Activated gamma-delta T cell treated with Interleukin-2 at 50 U/mL for 16 hours (primary cell): ENCODE measurements at places on chromosomes 1 and 21.
A peak's percentile ranks its signal among the peaks of the same experiment; 100 is the strongest.

- no peak for DNase-seq
These were observed 213.9 kb downstream of the DSCAM start for GRCh38 chr21:40633048-40633447.

GRCh38 chr1:100428160-100428559, 75.9 kb downstream of the CDC14A start:
- DNase-seq: no peak

DNA sequence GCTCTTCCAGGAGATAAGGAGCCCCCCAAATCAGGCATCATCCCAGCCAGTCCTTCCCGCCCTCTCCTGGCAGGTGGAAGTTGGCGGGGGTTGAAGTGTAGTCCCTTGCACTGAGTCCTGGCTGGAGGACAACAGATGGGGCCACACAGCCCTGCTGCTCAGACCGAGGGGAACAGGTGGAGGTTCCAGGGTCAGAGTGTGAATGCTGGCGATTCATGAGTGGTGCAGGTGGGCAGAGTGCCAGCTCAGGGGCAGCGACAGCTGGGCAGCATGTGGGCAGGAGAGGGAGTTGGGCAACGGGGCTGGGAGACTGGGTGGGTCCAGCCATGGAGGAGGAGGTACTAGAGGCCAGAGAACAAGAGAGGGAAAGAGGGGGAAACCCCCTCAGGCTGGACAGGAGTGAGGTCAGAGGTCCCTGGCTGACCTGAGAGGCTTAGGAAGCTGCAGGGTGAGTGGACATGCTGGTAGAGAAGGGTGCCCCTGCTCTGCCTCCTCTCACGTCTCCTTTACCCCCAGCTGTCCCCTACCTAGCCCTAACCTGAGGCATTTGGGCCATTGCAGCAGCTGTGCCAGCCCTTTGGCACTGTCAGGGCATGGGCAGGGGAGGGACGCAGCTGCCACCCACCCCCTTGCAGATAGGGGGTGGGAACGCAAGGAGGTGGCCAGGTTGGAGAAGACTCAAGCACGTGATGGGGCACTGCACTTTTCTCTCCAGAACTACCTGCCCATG, 11.3 kb upstream of the ADORA1 start:
- DNase-seq: no peak

DNA sequence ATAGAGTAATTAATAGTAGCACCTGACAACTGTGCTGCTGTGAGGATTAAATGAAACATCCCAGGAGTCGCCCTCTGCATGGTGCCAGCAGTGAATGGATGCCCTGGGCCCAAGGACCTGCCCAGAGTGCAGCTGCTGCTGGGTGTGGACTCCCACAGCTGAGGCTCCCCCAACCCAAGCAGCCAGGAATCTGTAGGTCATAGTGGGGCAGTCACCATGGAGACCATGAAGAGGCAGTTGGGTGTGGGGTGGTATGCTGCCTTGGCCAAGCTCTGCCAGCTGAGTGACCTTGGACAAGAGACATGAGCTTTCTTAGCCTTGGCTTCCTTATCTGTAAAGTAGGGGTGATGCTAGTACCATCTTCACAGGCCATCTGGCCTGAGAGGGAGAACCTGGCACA, 9.4 kb downstream of the OLIG2 start:
- DNase-seq: no peak

- no peak for DNase-seq
These were observed 69.2 kb downstream of the SH3GLB1 start for GRCh38 chr1:86773341-86774288.

GRCh38 chr21:31088474-31088751, 50.1 kb upstream of the KRTAP19-8 start:
- no peak for DNase-seq

GRCh38 chr1:227273557-227273956, 44.7 kb downstream of the CDC42BPA start:
- no peak for DNase-seq

DNA sequence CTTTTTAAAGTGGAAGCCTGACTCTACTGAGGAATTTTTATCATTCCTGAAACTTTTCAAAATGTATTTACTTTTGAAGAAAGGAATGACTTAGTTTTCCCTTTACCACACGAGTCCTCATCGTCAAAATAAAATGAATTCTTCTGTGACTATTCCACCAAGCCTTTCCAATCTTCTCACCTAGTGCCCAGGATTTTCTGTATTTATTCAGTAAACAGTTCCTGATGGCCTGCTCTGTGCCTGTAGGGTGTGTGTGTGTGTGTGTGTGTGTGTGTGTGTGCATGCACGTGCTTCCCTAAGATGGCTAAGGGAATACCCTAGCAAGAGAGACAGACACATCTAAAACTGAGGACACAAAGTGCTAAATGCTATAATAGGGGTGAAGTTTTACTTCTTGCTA, 395.0 kb upstream of the USP24 start:
- DNase-seq: no peak

GRCh38 chr1:55140546-55140983, 74.6 kb downstream of the USP24 start:
- peak; percentile 69 for DNase-seq

GRCh38 chr1:239443361-239443760, 57.0 kb downstream of the CHRM3 start:
- DNase-seq: no peak

DNA sequence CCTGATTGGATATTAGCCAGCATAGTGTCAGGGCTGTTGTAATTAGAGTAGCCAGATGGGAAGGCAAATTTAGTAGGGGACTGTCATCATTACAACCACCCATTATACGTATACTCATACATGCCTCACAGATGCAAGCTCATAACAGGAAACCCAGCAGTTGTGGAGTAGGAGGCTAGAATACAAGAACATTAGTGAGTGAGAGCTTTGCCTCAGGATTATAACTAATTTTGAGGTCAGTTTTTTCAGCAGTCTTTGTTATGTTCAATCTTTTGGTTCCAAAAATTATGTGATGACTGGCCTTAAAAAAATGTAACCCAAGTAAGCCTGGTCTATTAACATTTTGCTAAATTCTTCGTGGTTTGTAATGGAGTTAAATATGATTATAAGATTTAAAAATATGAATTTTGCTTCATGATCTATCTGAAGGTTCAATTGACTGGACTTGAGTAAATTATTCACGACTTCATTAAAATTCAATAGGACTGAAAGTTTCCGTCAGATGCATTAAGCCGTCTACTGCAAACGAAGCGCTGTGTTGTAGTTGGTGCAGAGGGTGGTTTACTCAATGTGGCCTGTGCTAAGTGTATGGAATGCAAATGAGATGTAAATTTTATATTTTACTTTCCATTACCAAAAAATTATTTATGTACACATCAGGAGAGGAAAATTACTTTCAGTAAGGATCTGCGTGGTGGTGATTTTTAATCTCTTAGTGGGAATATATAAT, 48.8 kb downstream of the KCNK1 start:
- no peak for DNase-seq

GRCh38 chr1:240092301-240093119, 827 bp downstream of the FMN2 start:
- DNase-seq: no peak

GRCh38 chr1:234125283-234125682, 220.8 kb downstream of the SLC35F3 start:
- no peak for DNase-seq

DNA sequence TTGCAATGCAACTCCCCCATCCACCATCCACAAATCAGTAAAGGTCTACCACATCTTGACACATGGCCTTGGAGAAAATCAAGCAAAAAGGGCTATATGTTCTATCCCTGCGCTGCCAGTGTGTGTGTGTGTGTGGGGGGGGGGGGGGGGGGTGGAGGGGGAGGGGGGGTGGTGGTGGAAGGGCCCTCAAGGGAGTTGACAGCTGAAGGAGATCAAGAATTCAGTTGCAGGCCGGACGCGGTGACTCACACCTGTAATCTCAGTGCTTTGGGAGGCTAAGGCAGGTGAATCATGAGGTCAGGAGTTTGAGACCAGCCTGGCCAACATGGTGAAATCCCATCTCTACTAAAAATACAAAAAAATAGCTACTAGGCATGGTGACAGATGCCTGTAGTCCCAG, 37.6 kb upstream of the CLIC4 start:
- DNase-seq: no peak

DNA sequence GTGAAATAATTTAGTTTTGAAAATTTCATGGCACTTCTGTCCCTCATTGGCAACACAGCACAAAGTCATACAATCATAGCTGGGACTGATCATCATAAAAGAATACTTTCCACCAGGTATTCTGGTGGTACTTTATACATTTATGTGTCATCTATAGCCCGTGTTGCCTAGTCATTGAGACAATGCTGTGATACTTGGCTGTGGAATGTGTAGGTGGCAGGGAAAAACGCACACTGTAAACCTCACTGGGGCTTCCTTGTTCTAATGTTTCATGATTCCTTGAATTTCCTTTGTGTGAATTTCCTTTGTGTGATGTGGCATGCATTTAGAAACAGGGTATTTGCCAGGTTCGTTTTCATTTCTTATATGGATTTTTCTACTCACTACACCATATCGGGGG, 118.3 kb downstream of the FMN2 start:
- DNase-seq: no peak

- no peak for DNase-seq
These were observed 17.1 kb upstream of the UBE2U start for GRCh38 chr1:64186138-64186897.

- DNase-seq: no peak
These were observed 350.8 kb upstream of the PTBP2 start for GRCh38 chr1:96370757-96371156.

- no peak for DNase-seq
These were observed 25.5 kb downstream of the MT1HL1 start for GRCh38 chr1:236978740-236979139.

DNA sequence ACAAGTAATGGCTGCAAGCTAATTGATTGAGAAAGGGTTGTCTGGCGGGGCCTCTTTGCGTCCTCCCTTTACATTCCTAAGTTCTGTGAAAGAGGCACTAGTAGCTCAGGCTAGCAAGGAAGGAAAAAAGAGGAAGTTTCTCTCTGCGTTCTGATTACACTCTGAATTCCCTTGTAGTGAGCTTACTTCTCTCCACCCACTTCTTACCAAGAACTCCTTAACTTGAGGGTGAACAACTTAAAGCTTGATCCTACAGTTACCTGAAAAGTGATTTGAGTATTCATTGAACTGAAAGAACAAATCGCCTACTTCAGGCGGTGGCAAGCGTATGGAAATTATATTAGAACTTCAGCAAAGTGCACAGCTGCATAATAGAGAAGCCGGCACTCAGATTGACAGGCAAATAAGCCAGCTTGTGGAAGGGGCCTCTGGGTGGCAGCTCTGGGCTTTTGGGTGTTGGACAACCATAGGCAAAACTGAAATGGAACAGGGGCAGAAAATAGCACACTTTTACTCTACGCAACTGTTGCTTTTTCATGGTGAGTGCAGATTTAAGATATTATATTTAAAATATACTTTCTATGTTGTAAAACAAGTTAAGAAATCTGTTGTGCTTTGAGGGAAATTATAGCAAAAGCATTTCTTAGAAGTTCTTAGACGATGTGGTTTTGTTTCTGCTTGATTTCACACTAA, 464.5 kb downstream of the USP25 start:
- DNase-seq: no peak

DNA sequence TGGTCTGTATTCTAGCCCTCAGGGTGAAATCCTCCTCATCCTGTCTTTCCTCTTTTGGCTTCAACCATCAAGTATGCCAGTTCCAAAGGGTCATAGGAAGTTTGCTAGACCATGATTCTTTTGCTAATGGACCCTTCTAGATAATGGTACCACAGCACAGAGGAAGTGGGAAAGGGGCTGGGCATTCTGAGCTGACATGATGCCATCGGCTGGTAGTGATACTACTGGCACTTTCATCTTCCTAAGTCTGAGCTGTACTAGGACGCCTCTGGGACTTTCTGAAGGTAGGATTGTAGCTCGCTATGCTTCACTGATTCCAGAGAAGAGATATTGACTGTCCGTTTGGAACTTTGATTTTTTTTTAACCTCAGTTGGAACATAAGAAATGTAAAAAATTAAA, 11.4 kb downstream of the FASLG start:
- DNase-seq: no peak

DNA sequence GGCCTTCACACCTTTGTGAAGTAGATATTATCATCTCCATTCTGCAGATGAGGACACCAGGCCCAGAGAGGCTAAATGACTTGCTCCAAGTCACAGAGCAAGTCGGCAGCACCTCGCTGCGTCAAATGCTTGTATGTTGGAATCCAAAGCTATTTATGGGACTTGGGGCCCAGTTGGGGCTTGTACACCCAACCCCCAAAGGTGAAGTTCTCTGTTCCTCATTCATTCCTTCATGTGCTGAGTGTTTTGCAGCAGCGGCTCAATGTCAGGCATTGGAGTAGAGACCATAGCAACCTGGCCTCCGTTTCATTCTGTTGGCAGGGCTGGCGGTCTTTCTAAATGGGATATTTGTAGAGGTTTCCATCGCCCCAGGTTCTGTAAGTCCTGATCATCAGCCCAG, 113.4 kb upstream of the SLC25A33 start:
- DNase-seq: no peak

DNA sequence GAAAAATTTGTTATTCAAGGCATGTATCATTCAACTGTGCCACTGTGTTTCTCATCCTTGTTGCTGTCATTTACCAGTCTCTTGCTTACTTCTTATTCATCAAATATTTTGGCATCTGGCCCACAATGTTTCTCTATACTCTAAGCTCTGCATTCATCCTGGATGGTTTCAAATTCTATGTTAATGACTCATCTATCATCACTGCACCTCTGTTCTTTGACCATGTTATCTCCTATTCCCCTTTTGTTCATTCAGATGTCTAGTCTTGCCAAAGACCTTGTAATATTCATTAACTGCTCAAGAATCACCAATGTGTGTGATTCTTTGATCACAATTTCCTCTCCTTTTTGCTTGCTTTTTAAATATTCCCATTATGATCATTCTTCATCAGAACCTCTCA, 54.6 kb upstream of the PRKACB start:
- no peak for DNase-seq

DNA sequence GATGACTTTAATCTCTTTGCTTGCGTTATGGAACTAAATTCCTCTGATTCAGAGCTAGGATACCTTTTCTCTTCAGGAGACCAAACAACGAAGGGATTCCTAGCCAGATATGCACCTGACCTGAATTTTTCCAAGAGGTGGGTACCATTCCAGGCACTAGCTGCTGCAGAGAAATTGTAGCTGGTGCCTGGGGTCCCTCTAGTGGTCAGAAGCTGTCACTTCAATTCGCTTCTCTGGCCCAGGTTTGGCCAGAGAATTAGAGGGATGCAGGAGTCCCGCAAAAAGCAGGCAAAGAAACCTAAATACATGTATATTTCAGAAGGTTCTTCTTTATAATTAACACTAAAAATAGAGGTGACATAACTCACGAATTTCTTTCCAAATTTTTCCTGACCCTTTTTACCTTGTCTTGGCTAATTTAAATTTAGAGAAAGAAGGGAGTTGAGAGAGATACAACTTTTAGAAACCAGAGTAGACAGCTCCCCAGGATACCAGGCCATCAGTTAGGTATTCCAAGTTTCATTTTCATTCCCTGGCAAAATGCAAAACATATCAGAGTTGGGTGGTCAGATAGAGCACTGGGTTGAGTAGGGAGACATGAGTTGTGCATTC, 9.6 kb downstream of the ACKR1 start:
- DNase-seq: peak; percentile 22
